ENCODE measurements at places on chromosomes 2 and 18. TPM values are rescaled to one million over a fixed set of nuclear protein-coding genes. Genes with fewer than 3 reads are reported as not detected.

DNA sequence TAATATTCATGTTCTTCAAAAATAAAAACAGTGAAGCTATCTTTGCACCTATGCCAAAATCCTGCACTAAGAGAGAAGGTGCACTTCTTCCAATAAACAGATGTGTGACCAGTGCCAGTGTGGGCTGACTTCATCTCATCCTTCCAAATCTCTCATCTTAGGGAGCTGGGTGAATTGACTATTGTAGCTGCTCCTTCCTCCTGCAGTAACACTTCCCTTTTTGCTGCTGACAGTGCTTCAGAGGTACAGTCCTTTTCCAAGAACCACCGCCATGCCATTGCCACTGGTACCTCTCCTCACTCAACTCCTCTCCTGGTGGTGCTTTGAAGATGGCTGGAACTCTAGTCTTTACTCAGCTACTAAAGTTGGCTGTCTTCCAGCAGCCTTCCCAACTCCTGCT, 42.1 kb upstream of the ARHGAP25 start:
- DNase-seq: no peak

DNA sequence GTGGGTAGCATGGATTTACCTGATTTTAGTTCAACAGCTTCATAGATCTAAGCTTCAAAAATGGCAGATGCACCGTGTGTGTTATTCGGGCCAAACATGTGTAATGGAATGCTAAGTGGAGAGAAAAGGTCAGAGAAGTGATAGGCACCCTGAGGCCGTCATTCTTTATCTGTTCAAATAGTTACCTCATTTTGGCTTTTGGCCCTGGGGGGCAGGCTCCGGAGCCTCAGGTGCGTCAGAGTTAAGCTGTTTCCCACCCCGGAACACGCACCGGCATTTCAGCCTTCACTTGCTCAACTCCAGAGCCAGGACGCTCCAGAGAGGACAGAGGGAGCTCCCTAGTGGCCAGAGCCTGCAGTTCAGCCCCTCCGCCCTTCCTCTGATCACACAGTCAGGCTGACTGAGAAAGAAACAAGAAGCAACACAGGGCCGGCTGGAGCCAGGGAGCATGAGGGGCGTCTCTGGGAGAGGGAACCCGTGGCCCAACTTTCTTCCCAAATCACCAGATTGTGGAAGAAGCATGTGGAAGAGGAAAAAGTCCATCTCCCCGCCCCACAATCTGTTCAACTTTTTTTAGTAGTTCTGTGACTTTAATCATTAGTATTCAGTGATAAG, 135.2 kb upstream of the EPC2 start:
- DNase-seq: peak; percentile 90

DNA sequence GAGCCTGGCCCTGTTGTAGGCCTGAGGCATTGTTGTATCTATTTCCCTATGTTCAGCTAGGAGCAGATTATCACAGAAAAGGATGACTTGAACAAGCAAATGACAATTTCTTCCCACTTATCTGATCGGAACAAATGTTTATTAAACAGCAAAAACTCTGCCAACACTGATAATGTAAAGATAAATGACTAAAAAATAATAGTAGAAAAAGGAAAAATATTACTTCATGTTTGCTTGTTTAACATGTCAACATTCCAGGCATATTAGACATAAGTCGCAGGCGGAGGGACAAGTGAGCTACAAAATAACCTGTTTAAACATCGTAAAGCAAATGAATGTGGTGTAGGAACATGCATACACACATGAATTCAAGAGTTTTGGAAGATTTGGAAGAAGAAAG, 257.9 kb downstream of the TMX3 start:
- no peak for DNase-seq

DNA sequence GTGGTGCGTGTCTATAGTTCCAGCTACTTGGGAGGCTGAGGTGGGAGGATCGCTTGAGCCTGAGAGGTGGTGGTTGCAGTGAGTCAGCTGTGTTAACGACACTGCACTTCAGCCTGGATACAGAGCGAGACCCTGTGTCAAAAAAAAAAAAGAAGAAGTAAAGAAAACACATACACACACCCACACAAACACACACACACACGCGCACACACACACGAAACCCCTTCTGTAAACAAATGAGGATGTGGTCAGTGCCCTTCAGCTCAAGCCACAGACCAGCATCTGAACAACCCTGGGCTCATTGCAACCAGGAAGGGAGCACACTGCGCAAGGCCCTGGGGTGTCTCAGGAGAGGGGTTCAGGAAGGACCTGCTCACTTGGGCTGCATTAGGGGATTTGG, 47.9 kb upstream of the KCNF1 start:
- no peak for DNase-seq

DNA sequence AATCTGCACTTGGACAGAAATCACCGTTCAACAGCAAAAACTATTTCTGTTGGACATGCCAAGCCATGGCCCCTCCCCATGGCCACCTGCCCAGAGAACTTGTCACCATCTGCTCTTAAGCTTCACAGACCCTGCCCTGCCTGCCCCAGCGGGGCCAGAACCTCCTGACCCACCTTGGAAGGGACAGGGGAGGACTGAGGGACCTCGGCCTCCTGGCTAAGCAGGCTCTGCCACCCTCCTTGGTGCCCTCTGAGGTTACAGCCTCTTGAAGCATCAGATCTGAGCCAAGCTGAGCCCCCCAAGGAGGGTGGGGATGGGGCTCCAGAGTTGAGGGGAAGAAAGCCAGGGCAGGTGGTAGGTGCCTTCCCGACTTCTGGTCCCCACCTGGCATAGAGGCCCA, 6.5 kb downstream of the TEX261 start:
- DNase-seq: no peak

GRCh38 chr2:176891857-176892256, 320.7 kb upstream of the HNRNPA3 start:
- DNase-seq: no peak

DNA sequence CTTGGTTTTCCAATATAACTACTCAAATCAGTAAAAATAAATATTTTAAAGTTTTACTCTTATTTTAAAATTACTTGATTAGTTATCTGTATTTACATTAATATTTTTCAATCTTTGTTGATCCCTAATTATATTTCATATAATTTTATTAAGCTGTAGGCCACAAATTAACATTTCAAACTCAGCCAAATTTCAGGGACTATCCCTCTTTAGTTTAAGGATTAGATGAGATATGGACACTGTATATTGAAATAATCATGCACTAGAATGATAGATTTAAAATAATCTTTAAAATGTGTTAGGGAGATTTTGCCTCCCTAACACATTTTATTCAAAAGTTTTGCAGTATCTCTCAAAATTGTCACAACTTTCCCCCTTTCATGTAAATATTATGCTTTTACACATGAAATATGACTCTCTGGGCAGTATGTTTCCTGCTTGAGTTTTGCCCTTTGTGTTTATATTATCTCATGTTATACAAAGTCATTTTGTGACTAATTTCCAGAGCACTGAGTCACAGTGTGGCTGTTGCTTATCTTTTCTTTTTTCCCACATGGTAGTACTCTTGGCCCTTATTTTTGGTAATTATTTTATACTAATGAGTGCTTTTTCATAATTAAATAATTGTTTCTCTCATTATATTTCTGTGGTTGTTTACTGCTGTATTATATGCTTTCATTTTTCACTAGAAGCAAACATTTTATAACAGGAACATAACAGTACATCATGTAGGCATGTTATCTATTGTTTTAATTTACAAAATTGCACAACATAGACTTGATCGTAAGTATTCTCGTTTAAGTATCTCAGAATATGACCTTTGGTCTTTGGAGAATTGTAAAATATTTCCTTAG, 1.2 kb downstream of the TFPI start:
- DNase-seq: peak; percentile 31

DNA sequence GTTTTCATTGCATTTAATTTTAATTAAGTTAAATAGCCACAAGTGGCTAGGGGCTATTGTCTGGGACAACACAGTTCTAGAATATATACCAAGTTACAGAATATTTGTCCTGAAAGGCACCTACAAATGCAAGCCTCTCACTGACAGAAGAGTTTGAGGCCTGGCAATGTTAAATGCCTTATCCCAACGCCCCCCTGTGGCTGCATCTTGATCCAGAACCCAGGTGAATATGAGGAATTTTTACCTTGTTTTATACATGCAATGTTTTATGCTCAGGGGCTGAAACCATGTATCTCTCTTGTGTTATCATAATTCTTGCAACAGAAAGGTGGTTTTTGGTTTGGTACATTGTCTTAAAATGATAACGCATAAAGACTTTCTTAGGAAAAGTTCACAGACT, 71.8 kb upstream of the SEC11C start:
- DNase-seq: peak; percentile 45

GRCh38 chr18:45976974-45977373, 9.8 kb upstream of the EPG5 start:
- no peak for DNase-seq

DNA sequence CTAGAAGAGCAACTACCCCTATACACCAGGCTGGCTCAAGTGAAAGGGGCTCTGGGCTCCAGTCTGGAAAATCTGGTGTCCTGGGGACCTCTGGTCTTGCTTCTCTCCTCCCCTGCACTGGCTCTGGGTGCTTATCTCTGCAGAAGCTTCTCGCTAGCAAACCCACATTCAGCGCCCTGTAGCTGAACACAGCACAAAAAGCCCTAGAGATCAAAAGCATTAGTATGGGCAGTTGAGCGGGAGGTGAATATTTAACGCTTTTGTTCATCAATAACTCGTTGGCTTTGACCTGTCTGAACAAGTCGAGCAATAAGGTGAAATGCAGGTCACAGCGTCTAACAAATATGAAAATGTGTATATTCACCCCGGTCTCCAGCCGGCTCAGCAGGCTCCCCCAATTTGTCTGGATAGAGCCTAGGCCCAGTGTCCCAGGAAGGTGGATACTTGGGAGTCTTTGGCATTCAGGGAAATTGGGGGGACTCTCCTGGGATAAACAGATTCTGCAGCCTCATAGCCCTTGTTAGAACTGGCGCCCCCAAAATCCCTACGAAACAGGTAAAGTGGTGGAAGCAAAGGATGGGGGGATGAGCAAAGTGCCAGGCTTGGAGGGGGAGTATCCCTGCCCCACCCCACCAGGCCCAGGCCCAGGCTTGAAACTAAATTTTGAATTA, 2.5 kb upstream of the HOXD4 start:
- no peak for DNase-seq

DNA sequence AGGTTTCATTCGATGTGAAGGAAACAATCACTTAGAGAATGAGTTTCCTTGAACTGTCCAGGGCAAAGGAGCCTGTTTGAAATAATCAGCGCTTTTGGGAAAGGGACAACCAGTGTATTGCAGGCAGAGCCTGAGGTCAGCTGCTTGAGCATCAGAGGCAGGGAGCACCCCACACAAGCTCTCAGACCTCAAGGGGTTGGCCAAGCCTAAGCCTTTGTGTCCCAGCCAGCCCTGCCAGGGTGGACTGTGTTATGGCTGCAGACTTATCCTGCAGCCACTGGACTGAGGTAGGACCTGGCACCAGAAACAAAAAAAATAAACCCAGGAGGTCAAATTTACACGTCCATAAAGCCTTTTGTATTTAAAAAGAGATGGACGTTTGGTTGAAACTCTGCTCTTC, 228.3 kb downstream of the SEPTIN10 start:
- no peak for DNase-seq

DNA sequence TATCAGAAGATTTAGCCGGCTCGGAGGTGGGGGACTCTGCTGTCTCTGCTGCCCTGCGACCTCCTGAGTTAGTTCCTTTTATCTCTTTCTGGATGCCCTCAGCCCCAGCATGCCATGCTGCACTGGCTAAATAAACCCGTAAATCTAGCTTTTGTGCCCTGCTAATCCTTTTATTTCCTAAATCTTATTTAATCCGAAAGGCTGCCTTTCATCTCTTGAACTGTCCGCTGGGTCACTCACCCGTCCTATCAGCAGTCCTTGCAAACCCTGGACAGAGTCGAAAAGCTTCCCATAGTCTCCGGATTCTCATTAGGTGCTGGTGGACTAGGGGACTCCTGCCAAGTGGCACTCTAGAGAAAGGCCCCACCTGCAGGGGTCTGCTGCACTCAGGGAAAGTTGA, 122.0 kb upstream of the APCDD1 start:
- DNase-seq: no peak

GRCh38 chr18:48781988-48782363, 168.8 kb downstream of the SMAD7 start:
- peak; percentile 31 for DNase-seq

- DNase-seq: no peak
Measured at GRCh38 chr2:18123577-18123976, 245.1 kb downstream of the KCNS3 start.

DNA sequence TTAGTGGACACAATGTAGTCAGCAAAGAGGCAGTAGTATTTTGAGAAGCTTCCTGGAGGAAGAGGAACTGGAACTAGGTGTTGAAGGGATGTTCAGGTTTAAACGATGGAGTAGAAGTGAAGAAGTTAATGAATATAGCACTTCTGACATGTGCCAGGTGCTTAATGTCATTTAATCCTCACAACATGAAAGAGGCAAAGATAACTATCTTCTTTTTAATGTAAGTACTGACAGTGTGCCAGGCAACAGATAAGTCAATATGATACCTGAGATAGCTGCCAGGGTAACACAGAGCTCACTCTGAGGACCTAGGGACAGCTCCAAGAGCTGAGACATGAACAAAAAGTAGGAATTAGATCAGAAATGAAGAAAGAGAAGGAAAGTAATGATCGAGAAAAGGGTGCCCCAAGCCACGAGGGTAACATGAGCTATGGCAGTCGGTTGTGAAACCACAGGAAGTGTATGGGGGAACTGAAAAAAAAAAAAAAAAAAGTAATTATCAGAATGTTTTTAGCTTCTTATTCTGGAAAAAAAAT, 140.7 kb downstream of the RNF144A start:
- DNase-seq: no peak

- peak; percentile 72 for DNase-seq
Measured at GRCh38 chr2:86372641-86373502, 35.4 kb upstream of the REEP1 start.

GRCh38 chr2:205800773-205801172, 118.5 kb downstream of the NRP2 start:
- peak; percentile 80 for DNase-seq

- DNase-seq: no peak
Measured at GRCh38 chr2:71832388-71832787, 315.3 kb downstream of the CYP26B1 start.

Gene RAPGEF4
- total RNA-seq: 2.0 TPM

Gene DYNAP
- total RNA-seq: not detected

Gene PNPT1
- total RNA-seq: 23.7 TPM

Gene TMEM87B
- total RNA-seq: 59.5 TPM

Gene AQP12A
- total RNA-seq: not detected

Gene PLEK
- total RNA-seq: 0.93 TPM

Gene NPPC
- total RNA-seq: not detected

Gene MC2R
- total RNA-seq: not detected
